ENCODE measurements at places on chromosomes 12 and 14. TPM values are rescaled to one million over a fixed set of nuclear protein-coding genes. Genes with fewer than 3 reads are reported as not detected.

Gene TOMM20L
- total RNA-seq, result not detected

Gene CLEC1A
- 0.23 TPM for total RNA-seq

Gene CCNK
- 9.7 TPM for total RNA-seq

Gene SELPLG
- total RNA-seq, result 0.96 TPM

Gene GLT8D2
- total RNA-seq, result 1.2 TPM

Gene HOXC12
- 0.28 TPM for total RNA-seq

DNA sequence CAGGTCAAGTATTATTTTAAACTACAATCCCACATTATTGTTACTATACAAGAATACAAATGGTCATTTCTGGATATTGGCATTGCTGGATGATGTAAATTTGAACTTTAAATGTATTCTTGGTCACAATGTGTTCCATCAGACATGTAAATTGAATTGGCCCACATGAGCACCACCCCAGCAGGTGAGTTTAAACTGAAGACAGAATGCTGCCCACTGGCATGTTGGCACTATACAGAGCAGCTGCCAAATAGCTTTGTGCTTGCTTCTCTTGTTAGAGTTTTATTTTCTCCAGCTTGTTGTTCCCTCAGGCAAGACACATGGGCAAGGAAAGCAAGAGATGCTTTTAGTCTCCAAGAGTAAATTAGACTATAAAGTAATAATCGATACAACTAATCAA is 98.6 kb downstream of the C12orf50 start:
- H3K27ac ChIP-seq, result no peak overlapping the region
- H3K4me3 ChIP-seq, result no peak overlapping the region
- DNase-seq, result no peak

DNA sequence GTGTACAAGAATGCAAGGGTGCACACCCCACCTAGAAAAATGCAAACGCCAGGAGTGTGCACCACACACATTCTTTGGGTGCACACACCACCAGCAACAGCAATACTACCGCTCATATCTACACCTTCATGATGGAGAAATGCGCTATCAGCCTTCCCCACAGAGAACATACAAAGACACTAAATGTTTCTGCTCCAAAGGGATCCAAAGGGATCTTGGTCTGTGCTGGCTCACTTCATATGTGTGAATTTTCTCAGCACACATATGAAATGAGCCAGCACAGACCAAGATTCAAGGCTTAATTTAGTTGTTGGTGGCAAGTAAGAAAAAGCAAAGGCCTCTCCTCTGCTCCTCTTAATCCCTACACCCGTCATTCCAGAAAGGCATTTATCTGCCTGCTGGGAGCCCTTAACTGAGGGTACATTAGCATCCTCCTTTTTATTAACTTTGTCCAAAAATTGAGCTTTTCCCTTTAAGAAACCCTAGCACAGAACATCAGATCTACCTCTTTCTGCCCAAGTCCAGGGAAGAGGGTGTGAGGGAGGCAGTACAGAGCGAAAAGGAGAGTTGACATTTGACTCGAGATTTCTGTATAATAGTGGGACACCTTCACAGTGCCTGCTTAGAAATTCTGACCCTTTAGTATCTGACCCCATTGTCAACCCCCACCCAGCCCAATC is 8.3 kb downstream of the BMP4 start:
- peaks cover 15% of the 10 kb centered on the region for H3K36me3 ChIP-seq
- no peak overlapping the region for H3K4me3 ChIP-seq
- H3K27me3 ChIP-seq, result no peaks in the 10 kb centered on the region

GRCh38 chr12:113891739-113892520 is 74.2 kb downstream of the RBM19 start:
- H3K36me3 ChIP-seq, result no peaks in the 10 kb centered on the region
- no peak overlapping the region for H3K27ac ChIP-seq

GRCh38 chr12:63020269-63020668 is 85.3 kb upstream of the PPM1H start:
- no peak overlapping the region for H3K4me3 ChIP-seq
- no peak overlapping the region for H3K27ac ChIP-seq
- no peaks in the 10 kb centered on the region for H3K36me3 ChIP-seq
- DNase-seq, result no peak
- no peaks in the 10 kb centered on the region for H3K4me1 ChIP-seq

DNA sequence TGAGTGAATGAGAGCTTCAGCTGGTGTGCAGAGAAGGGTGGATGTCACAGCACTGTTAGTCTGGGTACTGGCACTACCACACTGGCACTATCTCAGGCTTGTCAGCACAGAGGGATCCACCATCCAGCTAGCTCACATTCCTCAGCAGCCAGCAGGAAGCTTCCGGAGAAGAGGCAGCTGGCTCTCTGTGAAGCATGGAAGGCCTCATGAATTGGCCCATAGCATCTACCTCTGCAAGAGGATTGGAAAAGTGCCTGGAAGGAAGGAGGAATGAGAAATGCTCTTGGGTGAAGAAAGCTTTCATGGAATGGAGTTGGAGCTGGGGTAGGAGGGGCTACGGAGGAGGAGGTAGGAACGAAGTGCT is 9.9 kb downstream of the KRT83 start:
- no peaks in the 10 kb centered on the region for H3K27me3 ChIP-seq
- H3K27ac ChIP-seq, result no peak overlapping the region
- H3K36me3 ChIP-seq, result no peaks in the 10 kb centered on the region

DNA sequence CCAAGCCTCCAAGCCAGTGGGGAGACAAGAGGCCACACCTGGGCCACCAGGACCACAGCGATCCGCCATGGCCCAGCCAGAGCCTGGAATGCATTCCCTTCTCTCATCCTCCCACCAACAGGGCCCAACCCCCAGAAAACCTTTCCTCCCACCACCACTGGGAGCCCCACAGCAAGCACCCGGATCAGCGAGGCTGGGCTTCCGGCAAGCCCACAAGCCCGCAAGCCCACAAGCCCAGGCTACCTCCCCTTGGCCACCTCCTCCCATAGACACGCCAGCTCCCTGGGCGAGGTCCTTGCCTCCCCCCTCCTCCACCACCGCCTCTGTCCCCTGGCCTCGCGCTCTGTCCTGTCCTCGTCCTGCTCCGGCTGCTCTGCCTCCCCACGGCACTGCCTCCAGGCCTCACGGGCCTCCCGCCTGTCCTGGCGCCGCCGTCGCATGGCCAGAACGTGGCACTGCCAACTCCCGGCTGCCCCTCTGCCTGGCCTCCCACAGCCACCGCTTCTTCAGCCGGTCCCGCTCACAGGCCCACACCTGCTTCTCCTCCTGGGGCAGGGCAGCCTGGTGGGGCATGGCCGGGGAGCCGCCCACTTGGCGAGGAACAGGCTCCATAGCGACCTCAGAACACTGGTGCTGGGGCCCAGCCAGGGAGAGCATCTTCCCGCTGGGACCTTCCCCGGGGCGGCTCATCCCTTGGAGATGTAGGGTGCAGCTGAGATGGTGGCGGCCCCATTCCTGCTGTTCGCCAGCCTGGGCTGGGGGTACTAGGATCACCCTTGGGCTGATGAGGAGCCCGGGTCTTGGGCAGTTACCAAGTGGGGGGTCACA is 5.6 kb downstream of the CDK2AP1 start:
- 0 out of 2 replicates have a peak, but pooled peaks cover 5% of the 10 kb centered on the region for H3K36me3 ChIP-seq
- H3K4me3 ChIP-seq, result no peak overlapping the region
- H3K27ac ChIP-seq, result no peak overlapping the region
- no peaks in the 10 kb centered on the region for H3K27me3 ChIP-seq
- no peaks in the 10 kb centered on the region for H3K4me1 ChIP-seq

- DNase-seq, result no peak
- H3K4me1 ChIP-seq, result no peaks in the 10 kb centered on the region
- no peaks in the 10 kb centered on the region for H3K36me3 ChIP-seq
- H3K27me3 ChIP-seq, result peaks cover 83% of the 10 kb centered on the region
- no peak overlapping the region for H3K27ac ChIP-seq
- no peak overlapping the region for H3K4me3 ChIP-seq
These were observed 318.7 kb downstream of the TMEM121 start for GRCh38 chr14:105844810-105845724.

Measured in PC-9 (cell line).